ENCODE measurements at places on chromosomes 1 and 21.

DNA sequence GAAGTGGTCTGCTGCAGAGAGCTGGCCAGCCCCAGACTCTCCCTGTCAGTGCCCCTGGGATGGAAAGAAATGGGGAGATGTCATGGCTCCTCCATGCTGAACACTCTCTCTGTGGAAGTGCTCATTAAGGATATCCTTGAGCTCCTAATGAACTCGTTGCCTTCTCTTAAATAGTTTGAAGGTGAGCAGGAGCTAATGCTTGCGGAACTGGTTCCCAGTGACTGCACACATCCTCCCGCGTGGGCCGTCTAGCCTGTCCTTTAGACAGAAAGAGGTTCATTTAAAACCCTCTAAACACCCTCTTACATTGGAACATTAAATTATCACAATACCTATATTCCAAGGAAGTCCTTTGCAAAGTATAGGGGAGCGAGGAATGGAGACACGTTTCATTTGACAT, 5.9 kb upstream of the WDR64 start:
- no peak for DNase-seq

- no peak for DNase-seq
Measured at GRCh38 chr21:46562964-46563607, 41.8 kb downstream of the S100B start.

- no peak for DNase-seq
Measured at GRCh38 chr1:195748969-195749368, 859.3 kb downstream of the KCNT2 start.

DNA sequence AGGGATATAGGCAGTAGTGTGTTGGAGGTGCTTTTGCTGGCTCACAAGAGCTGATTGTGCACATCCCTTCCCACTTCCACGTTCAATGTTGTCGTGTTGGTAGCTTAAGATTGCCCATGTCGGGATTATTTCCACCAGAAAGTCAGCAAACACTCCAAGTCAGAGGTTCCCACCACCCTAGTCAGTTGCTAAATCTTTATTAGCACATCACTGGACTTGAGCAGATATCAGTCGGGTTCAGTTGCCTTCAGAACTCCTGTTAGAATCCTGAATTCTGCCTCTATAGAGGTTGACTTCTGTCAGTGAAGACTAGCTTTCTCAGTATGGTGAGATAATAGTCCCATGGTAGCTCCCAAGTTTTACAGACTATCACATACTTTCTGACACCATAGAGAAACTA, 10.5 kb downstream of the AGL start:
- no peak for DNase-seq

GRCh38 chr1:26212726-26213125, 21.3 kb upstream of the CEP85 start:
- DNase-seq, result no peak

GRCh38 chr1:8211251-8211882, 106.5 kb upstream of the SLC45A1 start:
- no peak for DNase-seq
